ENCODE measurements at places on chromosomes 4 and X.

DNA sequence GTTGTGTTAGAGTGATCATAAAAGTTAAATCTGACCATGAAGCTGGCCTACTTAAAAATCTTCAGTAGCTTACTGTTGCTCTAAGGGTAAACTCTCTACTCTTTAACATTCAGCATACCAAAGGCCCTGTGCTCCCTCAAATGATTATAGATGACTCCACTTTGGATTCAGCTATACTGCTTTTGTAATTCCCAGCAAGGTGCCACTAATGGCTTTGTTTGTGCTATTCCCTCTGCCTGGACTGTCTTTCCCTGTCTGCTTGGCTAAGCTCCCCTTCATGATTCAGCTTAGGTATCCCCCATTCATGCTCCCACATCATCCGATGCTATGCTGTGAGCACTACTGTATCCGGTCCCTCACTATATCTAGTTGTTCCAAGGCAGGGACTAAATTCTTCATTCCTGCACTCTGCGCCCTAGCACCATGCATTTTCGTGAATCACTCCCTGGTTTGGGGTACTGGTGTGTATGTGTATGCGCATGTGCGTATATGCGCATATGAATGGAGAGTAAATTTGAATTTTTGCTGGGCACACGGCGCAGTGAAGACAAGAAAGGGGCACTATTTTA, 453 bp upstream of the PBDC1 start:
- no peak for DNase-seq

- DNase-seq = no peak
These were observed 249.3 kb upstream of the PRKX start for GRCh38 chrX:3962511-3963311.

DNA sequence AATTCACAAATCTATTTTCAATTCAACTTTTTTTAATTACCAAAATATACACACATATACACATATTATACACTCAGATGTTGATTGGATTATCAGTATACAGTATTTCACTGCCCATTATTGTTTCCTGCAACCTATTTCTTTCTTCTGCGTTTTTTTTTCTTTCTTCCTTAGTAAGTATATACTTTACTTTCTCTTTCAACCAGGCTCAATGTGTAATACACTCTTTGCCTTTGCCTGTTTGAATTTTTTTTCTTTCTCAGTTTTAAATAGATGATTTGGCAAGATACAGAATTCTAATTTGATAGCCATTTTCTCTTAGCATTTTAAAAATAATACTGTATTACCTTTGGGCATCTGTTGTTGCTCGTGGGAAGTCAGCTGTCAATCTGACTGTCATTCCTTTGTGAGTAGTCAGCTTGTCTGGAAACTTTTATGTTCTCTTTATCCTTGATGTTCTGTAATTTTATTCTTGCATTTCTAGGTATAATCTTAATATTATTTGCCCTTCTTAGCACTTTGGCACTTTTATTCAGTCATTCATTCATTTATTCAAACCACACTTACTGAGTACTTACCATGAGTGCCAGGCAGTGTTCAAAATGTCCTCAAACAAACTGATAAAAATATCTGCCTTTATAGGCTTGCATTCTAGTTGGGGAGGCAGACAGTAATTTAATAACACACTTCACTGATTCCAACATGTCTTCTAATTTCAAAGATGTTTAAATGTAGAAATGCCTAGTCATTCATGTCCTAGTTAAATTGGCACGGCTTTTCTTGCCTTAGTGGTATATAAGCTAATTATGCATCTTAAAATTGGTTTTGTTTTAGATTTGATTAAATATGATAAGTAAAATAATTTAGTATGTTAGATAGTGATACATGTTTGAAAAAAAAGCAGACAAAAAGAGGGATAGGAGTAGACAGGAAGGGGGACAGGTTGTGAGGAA, 3.7 kb downstream of the USP38 start:
- no peak for DNase-seq

- DNase-seq = no peak
These were observed 3.4 kb downstream of the SEPTIN11 start for GRCh38 chr4:76952656-76953582.

DNA sequence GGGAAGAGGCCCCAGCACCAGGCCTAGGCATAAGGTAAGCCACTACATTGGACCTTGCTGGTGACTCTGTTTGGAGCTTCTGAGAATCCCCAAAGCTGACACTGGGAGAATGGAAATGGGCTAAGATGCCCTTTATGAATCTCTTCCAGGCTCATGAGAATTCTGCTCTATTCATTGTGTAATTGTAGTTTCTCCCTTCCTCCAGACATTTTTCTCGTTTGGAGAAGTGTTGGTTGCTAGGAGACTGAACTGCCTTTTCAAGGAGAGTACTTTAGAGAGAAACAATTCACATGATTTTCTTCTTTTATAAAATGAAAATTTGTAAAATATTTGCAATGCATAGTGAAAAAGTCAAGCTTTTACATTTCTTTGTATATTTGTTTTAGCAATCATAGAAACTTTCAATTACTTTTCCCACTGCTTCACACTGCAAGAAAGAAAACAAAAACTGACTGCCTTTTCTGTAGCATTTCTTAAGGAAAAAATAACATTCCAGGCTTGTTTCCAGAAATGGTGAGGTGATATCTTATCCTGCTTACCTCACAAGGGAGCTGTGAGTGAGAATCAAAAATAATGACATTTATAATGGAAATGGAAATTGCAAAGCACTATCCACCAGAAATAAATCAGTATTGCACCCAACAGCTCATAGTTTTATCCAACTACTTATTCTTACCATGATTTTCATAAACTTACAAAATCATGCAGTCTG, 24.9 kb upstream of the DCHS2 start:
- DNase-seq = no peak

GRCh38 chrX:110172215-110172614, 145.7 kb downstream of the AMMECR1 start:
- DNase-seq = no peak

- no peak for DNase-seq
These were observed 91.7 kb downstream of the PHOX2B start for GRCh38 chr4:41656572-41657520.

DNA sequence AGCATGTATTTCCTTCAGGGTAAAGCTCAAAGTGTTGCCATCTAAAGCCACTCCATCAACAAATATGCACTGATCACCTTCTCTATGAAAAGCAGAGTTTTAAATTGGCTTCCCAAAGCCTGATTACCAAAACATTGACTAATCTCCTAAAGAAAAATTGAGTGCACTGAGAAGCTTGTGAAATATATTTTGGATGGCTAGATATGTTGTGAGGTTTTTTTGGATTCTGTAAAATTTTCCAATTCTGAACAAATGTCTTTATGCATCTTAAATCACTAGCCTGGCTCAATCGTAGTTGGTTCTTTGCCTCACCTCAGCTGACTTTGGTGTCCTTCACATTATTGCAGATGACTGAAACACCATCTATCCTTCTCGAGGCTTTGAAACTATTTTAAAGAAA, 14.9 kb upstream of the EXOSC9 start:
- DNase-seq = no peak
